ENCODE measurements at places on chromosomes 7 and 10.

- DNase-seq, result no peak
These were observed 625 bp downstream of the RP9 start for GRCh38 chr7:33108554-33109004.

DNA sequence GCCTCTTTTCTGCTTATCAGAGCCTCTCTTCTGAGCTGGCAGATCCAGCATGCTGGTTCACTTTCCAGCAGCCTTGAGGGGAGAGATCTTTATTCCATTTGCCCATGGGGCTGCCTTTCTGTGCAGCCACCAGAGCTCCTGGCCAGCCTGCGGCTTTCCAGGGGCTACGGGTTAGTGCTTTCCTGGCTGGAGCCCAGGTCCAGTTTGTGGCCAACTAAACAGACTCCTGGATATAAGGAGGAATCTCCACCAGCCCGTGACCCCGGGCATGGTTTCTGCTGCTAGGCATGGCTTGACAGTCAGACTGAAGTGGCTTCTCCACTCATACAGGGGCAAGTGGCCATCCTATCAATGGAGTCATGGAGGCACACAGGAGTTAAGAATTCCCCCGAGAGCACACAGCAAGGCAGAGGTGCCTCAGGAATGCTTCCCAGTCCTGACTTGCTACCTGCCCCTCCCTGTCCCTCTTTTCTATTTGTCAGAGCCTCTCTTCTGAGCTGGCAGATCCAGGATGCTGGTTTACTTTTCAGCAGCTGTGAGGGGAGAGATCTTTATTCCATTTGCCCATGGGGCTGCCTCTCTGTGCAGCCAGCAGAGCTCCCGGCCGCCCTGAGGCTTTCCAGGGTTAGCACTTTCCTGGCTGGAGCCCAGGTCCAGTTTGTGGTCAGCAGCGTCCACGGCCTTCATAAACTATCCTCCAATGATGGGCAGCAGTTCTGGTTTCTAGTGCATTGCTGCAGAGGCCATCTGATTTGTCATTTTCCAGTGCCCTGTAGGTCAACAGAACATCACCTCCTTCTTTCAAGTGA is 35.9 kb downstream of the TSPAN15 start:
- no peak for DNase-seq

DNA sequence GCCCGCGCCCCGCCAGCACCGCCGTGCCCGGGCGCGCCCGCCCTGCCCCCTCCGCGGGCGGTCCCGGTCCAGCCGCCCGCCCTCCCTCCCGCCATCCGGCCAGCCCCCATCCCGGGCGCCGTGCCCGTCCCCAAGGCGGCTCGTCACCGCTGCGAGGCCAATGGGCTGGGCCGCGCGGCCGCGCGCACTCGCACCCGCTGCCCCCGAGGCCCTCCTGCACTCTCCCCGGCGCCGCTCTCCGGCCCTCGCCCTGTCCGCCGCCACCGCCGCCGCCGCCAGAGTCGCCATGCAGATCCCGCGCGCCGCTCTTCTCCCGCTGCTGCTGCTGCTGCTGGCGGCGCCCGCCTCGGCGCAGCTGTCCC is at the start of gene HTRA1:
Gene HTRA1 (plus strand): TSS at position 187 of the 362 bp plus-strand sequence. CDS start 100 bp downstream, at position 287.
- DNase-seq, result no peak

GRCh38 chr10:23345861-23346260 is 1.3 kb upstream of the C10orf67 start:
- peak; percentile 4 for DNase-seq

- no peak for DNase-seq
These were observed 1078.0 kb downstream of the LRMDA start for GRCh38 chr10:76509446-76509845.

GRCh38 chr10:58457761-58458616 is 54.7 kb upstream of the BICC1 start:
- DNase-seq, result no peak

Data from NCI-H187 treated with DMSO at 0.1 percent for 48 hours (cell line).